Activated CD8-positive, alpha-beta T cell treated with anti-CD3 and anti-CD28 coated beads for 36 hours (primary cell): ENCODE measurements at places on chromosomes 1 and 21. TPM values are rescaled to one million over a fixed set of nuclear protein-coding genes. Genes with fewer than 3 reads are reported as not detected.

CSF3R gene
- total RNA-seq: not detected

MX2 gene
- total RNA-seq: 9.2 TPM

CRABP2 gene
- total RNA-seq: 0.78 TPM

DNA sequence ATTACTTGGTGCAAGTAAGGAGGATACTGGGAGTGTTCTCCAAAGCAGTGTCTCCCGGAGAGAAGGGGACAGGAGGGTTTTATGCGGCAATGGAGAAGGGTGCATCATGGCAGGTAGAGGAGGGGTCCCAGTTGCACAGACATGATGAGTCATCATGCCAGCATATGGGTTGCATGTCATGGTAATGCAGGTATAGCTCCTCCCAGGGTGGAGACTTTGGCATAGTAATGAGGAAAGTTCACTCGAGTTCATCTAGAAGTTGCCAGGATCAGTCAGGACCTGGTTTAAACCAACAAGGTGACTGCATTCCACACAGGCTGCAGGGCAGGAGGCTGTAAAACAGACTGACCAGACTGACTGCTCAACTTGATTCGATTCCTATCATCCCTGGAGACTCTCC, 355.7 kb upstream of the DUSP10 start:
- DNase-seq: no peak

DNA sequence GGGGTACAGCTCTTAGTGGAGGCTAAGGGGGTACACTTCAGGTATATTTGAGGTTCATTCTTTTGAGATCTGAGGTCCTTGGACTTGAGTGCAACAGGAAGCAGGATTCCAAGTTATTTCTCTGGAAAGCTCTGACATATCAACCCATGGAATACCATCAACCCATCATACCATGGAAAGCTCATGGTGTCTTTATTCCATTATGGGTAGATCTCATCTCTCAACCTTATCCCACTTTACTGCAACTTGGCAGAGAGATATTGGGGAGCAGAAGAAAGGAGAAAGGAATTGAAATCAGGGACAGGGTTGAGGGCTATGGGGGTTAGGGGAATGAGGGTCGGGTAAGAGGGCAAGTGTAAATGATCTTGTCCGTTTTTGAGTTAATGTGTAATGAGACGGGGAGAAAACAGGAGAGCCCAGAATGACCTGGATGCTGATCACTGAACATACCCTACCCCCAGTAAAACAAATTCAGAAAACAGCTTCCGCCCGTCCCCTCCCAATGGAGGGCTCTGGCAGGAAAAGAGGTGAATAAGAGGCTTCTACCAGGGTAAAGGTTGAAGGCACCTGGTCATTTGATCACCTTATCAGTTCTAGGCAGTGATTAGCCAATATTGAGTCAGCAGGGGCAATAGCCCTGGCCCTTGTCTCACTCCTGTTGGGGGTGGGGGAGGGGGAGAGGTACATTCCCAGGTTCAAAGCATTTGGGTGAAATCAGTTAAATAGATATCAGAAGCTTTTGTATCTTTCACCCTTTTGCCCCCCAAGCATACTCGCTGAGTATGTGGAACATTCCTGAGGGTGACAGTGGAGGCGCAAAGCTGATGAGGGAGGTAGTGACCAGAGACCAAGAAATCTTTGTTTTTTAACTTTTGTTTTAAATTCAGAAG, 622 bp upstream of the APOA2 start:
- DNase-seq: no peak

- DNase-seq: peak; percentile 54
Observed at GRCh38 chr1:114341299-114341698, 169.7 kb downstream of the TRIM33 start.

DNA sequence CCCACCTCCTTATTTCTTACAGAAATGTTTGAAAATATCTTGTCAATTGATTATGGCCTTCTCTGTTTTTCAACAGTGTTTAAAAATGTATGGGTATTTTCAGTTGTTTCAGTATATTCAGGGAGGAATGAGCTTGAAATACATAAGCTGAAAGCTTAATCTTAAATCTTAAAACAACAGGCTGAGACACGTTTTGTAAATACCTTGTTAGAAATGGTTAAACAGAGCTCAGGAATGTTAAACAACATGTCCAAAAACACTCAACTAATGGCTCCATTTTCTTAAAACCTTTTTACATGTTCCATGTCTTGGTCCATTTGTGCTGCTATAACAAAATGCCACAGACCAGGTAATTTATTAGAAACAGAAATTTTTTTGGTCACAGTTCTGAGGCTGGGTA, 953.8 kb upstream of the ADGRL2 start:
- DNase-seq: no peak

GRCh38 chr1:62926681-62927252, 142.8 kb downstream of the ATG4C start:
- DNase-seq: no peak

- no peak for DNase-seq
Observed at GRCh38 chr21:29154270-29154669, 23.8 kb downstream of the MAP3K7CL start.

DNA sequence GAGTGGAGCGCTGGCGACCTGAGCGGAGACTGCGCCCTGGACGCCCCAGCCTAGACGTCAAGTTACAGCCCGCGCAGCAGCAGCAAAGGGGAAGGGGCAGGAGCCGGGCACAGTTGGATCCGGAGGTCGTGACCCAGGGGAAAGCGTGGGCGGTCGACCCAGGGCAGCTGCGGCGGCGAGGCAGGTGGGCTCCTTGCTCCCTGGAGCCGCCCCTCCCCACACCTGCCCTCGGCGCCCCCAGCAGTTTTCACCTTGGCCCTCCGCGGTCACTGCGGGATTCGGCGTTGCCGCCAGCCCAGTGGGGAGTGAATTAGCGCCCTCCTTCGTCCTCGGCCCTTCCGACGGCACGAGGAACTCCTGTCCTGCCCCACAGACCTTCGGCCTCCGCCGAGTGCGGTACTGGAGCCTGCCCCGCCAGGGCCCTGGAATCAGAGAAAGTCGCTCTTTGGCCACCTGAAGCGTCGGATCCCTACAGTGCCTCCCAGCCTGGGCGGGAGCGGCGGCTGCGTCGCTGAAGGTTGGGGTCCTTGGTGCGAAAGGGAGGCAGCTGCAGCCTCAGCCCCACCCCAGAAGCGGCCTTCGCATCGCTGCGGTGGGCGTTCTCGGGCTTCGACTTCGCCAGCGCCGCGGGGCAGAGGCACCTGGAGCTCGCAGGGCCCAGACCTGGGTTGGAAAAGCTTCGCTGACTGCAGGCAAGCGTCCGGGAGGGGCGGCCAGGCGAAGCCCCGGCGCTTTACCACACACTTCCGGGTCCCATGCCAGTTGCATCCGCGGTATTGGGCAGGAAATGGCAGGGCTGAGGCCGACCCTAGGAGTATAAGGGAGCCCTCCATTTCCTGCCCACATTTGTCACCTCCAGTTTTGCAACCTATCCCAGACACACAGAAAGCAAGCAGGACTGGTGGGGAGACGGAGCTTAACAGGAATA, 4.2 kb downstream of the TFAP2E start:
- DNase-seq: peak; percentile 81

DNA sequence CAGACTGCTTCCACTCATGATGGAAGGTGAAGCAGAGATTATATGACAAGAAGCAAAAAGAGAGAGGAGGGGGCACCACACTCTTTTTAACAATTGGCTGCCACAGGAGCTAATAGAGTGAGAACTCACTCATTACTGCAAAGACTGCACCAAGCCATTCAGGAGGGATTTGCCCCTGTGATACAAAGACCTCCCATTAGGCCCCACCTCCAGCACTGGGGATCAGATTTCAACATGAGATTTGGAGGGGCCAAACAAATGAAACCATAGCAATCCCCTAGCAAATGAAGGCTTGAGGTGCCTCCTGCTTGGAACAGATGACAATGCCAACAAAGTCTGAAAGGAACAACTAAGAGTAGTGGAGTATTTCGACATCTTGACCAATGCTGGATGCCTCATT, 122.5 kb upstream of the COA6 start:
- DNase-seq: no peak

DNA sequence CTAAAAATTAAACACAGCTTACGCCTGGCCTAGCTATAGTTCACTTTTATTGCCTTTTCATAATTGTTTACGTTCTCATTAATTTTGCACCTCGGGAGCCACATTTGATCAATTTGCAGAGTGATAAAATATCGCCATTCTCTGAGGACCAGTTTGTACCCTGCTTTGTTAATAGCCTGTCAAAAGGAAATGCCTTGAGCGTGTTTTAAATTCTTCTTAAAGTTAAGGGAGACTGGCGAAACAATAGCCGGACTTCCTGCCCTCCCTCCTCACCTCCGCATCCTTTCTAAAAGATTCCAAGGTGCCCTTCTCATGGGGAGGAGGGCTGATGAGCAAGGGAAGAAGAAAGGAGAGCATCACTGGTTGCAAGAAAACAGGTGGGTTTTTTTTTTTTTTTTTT, 271.6 kb downstream of the KCNJ6 start:
- DNase-seq: no peak
